Stimulated activated CD4-positive, alpha-beta T cell treated with anti-CD3 and anti-CD28 coated beads, Interleukin-1b, Interleukin-23, amount 100 ng/mL, for 1 hour (primary cell): ENCODE measurements at places on chromosomes 5 and 9.

GRCh38 chr9:128554155-128554862 lies 1.9 kb downstream of the SPTAN1 start:
- DNase-seq, result no peak

GRCh38 chr5:143066556-143067281 lies 296.5 kb downstream of the ARHGAP26 start:
- DNase-seq, result no peak

DNA sequence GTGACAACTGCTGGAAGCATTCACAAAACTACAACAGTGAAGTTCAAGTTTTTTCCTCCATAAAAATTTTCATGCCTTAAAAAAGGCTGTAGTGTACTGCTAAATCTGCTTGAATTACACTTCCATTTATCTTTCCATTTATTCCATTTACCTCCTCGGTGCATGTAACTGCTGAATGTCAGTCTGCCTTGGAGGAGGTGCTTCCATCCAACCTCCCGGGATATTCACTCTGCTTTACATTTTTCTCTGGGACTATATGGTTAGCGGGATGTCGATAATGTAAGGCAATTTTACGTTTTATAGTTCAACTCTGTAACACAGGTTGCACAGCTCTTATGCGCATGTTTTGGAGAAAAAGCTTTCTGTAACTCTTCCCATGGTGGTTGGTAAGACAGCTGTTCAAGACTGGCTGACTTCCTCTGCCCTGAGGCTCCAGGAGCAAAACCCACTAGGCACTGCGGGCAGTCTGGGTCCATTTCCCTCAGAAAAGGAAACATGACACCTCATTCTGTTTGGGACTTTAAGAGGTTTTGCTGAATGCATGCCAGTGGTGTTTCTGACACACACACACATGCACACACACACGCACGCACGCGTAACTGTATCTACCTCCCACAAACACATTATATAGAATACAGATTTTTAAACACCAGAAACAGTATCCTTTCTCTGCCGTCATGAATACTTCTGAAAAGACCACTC lies 66.1 kb downstream of the SPTLC1 start:
- DNase-seq, result no peak

DNA sequence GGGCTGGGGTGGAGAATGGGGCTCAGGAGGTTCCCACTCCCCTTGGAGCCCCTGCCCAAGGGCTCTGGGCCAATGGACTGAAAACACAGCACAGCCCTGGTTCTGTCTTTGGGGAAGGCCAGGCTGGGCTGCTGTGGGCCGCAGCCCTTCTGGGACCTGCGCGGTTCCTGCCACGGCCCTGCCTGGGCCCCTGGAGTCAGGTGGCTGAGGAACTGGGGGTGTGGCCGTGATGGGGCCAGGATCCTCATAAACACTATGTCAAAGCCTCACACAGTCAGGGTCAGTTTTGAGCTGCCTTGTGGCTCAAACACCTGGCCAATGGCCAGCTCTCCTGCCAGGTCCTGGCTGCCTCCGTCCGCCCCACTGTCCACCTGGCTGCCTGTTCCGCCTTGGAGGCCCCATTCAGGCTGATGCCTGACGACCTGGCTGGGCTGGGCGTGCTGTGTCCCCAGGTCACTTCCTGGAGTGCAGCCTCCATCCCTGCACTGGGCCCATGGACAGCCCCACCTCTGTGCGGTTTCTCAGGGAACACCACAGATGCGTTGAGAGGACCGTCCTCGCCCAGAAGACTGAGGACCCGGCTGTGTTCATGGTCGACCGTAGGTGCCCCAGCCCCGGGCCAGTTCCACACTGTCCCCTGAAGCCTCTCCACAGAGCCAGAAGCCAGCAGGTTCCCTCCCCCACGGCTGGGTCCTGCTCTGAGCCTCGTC lies 27.5 kb downstream of the PAEP start:
- DNase-seq, result no peak

GRCh38 chr5:41270423-41271251 lies 57.3 kb upstream of the C6 start:
- no peak for DNase-seq

GRCh38 chr5:34591723-34592122 lies 64.4 kb upstream of the RAI14 start:
- no peak for DNase-seq
